ENCODE measurements at places on chromosomes 2 and 18. TPM values are rescaled to one million over a fixed set of nuclear protein-coding genes. Genes with fewer than 3 reads are reported as not detected.

The ALPP gene
- 0.37 TPM for total RNA-seq

The PXDN gene
- total RNA-seq: 13.8 TPM

The UGT1A3 gene
- total RNA-seq: not detected

The KCMF1 gene
- total RNA-seq: 95.5 TPM

The SF3B6 gene
- 170 TPM for total RNA-seq

The LHCGR gene
- total RNA-seq: not detected

The EHD3 gene
- 8.3 TPM for total RNA-seq

The UGT1A4 gene
- not detected for total RNA-seq

The GKN2 gene
- total RNA-seq: 3.7 TPM

The SUMO1 gene
- total RNA-seq: 182 TPM

The CCL20 gene
- total RNA-seq: 7.2 TPM

The SMYD1 gene
- total RNA-seq: not detected

The DNAJC5G gene
- total RNA-seq: not detected

The MMADHC gene
- 98.1 TPM for total RNA-seq

The ALK gene
- total RNA-seq: not detected

The RPE gene
- 68.6 TPM for total RNA-seq

The DSG1 gene
- total RNA-seq: not detected

The TUBA4A gene
- 546 TPM for total RNA-seq

The CDH20 gene
- not detected for total RNA-seq

The REEP1 gene
- total RNA-seq: 0.57 TPM

The ARHGAP15 gene
- total RNA-seq: not detected

The VIT gene
- total RNA-seq: not detected

The TMEM37 gene
- 1.6 TPM for total RNA-seq

The IL36B gene
- not detected for total RNA-seq

All from A549 treated with DMSO at 1 μM for 4 hours (cell line).